ENCODE measurements at places on chromosomes 3 and 15.

- no peak for DNase-seq
These were observed 692 bp downstream of the PSMD2 start for GRCh38 chr3:184299488-184300377.

GRCh38 chr15:83913034-83913632, 259.2 kb downstream of the ADAMTSL3 start:
- no peak for DNase-seq

GRCh38 chr3:126925411-126926171, 57.3 kb upstream of the PLXNA1 start:
- no peak for DNase-seq

GRCh38 chr3:43994657-43995546, 246.8 kb upstream of the TOPAZ1 start:
- DNase-seq, result peak; percentile 60

GRCh38 chr3:152202976-152203626, 65.6 kb upstream of the MBNL1 start:
- no peak for DNase-seq

GRCh38 chr3:116007000-116007399, 383.7 kb downstream of the GAP43 start:
- no peak for DNase-seq

DNA sequence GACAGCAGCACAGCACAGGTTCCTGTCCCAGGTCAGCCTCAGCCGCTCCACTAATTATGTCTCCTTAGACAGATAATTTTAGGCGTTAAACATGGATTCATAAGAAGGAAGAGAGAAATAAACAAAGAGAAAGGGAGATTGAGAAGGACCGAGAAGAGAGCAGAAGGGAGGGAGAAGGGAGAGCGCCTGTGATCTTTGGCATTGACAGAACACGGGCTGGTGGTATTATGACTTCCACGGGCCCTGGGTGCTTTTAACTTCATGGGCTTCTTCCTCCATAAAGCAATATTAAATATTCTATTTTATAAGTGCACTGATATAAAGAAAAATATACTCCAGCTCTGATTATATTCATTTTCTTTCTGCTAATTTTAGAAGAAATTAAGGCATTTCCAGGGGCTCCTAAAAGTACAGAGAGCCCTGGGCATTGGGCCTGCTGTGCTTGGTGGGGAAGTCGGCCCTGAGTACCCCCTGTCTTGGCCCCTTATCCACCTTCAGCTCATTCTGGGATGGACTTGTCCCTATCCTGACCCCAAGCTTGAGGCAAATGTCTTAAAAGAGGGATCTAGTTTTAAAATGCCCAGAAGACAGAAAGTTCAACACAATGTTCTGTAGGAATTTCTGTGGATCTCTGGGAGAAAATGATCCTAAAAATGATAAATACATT, 135.3 kb downstream of the MEX3B start:
- DNase-seq, result no peak

- no peak for DNase-seq
These were observed 119.9 kb downstream of the IMPG2 start for GRCh38 chr3:101200461-101200860.

DNA sequence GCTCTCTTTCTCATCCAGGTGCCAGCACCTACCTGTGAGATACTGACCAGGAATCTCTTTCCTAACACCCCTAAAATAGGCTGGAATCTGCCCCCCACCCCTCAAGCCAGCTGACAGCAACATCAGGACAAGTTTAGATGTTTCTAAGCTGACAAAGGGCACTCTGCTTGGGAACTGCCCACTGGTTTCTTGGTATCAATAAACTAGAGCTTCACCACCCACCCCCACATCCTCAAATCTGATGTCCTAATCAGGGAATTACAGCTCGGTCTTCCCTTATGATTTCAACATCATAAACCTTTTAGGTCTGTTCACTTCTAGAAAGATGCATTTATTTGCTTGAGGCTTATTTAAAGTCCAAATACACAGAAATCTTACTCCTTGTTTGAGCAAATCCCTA, 34.7 kb downstream of the CEP19 start:
- DNase-seq, result no peak

DNA sequence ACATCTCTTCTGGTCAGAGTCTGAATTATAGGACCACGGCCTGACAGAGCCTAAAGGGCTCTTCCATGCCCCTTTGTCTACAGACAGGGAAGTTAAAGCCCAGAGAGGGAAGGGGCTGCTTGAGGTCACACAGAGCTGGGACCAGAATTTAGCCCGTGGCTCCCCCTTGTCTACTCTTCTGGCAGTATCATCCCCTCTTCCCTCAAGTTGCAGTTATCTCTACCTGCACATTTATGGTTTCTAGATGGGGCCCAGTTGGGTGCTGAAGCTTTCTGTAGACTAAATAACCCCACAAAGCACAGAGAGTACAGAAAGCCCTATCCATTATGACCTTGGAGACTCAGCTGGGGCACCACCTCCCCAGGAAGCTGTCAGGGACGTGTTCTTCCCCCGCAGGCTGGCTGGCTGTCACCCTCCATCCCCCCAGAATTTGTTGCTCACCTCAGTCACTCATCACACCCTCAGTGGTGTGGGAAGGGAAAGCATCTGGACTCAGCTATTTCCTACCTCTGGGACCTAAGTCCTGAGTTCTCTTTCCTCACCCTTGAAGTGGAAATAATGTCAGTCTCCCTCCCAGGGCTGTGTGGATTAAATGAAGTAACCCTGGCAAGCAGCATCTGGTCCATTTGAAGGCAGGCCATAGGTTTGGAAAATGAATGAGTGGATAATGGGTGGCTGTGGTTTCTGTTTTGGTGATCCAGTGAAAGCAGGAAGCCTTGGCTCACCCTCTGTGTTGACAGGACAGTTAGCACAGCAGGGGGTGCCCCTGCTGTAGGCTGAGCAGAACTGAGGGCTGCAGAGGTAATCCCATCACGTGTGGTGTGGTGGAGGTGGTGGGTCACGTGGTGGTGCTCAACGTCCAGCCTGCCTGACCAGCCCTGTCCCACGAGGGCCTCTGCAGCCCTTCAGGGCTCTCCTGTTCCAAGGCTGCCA, 16.3 kb downstream of the ACOX2 start:
- DNase-seq, result no peak

- no peak for DNase-seq
These were observed 187.8 kb downstream of the NSMCE3 start for GRCh38 chr15:29081781-29082180.

GRCh38 chr3:97896129-97896528, 74.3 kb downstream of the CRYBG3 start:
- DNase-seq, result no peak

DNA sequence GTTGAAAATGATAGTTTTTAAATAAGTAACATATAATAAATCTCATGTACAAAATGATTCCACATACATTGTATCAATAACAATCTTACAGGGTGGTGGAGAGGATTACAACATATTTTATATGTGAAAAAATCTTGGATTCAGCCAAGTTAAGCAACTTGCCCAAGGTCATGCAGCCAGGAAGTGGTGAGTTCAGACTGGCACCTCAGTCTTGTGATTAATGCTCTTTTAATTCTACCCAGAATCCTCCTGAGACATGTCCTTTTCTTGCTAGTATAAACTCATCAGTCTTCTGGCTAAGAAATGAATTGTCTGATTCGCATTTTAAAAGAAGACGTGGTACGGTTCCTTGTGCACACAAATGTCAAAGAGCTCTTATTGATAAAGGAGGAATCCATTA, 4.5 kb upstream of the MYRIP start:
- DNase-seq, result no peak

GRCh38 chr15:80679167-80679803, 15.8 kb upstream of the ABHD17C start:
- no peak for DNase-seq

DNA sequence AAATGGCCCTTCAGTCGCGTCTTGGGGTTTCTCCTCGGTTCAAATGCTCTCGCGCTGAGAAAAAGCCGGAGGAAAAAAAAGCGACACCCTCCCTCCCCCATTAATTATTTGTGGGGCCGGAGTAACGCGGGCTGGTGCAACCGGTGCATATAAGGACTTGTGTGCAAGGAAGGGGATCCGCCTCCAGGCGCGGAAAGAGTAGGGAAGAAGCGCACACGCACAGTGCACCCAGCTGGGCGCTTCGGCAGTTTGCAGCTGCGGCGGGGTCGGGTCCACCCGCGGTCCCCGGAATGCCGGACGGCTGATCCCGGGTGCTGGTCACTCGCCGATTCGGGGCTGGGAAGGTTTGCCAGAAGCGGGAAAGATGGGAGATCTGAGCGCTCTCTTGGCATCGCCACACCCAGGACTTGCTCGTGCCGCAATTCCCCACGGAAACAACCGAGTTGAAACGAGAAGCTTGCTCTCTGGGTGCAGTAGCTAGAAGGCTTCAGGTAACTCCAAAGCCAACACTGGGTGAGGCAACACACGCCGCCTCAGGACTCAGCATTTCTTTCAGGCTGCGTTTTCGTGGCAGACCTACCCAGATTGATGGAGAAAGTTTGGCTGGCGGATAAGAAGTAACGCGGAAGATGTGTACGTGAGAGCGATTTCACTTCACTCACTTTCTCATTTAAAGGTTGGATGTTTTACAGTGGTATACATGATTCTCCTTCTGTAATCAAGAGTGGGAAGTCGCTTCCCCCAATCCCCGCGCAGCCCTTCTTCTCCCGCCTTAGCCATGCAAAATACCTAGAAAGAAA, 720 bp upstream of the TNIK start:
- DNase-seq, result peak; percentile 66

DNA sequence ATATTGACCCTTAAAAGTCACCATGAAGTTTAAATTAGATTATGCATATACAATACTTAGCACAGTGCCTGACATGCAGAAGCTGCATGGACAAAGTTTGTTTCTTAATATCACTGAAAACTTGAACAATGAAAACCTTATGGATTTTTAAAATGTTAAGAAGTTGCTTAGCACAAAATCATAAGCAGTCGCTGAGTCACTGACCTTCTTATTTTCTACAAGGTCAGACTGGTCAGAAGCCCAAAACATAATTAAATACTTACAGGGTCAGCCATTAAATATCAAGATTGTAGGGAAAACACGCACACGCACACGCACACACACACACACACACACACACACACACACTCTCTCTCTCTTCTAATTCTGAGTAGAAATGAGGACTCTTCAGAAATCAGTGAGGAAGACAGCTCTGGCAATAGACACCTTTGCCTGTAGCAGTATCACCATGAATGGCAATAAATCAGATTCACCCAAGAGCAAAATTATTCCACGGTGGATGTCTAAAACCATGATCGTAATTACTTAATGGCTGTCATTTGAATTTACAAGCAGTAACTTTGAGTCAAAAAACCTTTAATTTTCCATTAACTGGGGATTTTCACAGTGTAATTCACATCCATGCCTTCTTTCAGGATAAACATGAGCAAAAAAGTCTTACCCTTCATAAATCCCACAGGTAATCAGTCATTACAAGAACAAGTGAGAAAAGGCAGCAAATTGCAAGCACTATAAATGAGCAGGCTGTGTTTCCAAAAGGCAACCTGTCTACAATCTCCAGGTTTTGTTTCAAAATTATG, 147.5 kb downstream of the OSBPL10 start:
- no peak for DNase-seq

DNA sequence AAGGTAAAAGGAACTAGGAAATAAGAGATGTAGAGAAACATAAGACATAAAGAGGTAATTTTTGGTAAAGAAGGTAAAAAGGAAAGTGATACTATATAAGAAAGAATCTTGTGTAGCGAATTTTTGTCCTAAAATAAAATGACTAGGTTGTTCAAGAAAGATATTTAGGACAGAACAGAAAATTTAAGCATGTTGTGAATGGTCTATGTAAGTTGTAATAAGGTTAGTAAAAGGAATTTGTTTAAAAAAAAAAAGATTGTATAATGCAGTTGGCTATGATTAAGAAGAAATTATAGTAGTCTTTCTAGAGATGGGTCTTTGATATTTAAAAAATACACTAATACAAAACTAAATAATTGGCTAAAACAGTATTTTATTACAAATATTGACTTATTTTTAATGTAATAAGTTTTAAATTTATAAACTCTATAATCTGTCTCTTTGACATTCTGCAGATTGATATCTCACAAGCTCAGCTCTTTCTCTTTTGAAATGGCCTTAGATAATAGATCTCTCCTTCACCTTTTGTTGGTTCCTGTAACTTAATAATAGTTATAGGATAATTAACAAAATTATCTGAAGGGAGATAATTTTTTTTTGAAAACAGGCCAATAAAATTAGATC, 3.7 kb upstream of the SLC41A3 start:
- DNase-seq, result no peak

DNA sequence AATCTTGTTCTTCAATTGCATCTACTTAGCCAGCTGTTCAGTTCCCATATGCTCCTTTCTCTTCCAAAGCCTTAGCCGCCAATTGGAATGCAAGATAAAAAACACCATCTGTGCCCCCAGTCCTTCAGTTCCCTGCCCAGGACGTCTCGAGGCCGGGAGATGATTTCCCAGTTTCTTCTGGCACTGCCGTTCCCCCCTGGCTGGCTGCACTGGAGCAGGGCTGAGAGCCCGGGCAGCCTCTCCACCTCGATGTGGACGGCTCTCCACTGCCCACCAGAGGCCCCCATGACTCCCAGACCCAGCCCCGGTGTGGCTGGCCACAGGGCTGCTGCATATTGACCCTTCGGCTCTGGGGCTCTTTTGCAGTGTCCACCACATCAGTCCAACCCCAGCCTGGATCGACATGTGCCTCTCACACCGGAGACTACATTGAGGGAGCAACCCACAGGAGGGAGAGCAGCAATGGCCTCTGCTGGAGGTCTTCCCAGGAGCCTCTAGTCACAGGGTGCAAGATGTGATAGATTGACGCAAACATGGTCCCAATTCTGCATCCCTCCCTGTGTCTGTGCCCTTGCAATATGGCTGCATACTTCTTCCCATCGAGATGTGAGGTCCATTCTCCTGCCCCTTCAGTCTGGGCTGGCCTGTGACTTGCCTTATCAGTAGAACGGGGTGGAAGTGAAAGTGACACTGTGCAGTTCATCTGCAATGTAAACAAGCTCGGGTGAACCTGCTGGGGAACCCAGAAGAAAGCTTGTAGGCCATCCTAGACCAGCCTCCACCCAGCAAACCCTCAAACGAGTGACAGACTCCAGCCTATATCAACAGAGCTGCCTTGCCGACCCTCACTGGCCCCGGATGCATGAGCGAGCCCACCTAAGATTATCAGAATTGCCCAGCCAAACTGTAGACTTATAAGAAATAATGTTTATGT, 52.3 kb upstream of the PRR20G start:
- no peak for DNase-seq

GRCh38 chr3:143506190-143506589, 342.1 kb downstream of the SLC9A9 start:
- no peak for DNase-seq

- DNase-seq, result no peak
These were observed 41.1 kb upstream of the NANOGP8 start for GRCh38 chr15:35126236-35126635.
